Liver (tissue), 10 donors: ENCODE measurements at places on chromosomes 3 and 15.
A peak's percentile ranks its signal among the peaks of the same experiment; 100 is the strongest.

- no peak for DNase-seq
- peaks cover 22% of the 10 kb centered on the region for H3K4me1 ChIP-seq
- H3K27me3 ChIP-seq, result no peaks in the 10 kb centered on the region
- no peak overlapping the region for H3K4me3 ChIP-seq
- no peaks in the 10 kb centered on the region for H3K36me3 ChIP-seq
- H3K27ac ChIP-seq, result peak overlapping the region; percentile 39
Observed at GRCh38 chr3:129467932-129468331, 27.9 kb downstream of the IFT122 start.

- peaks cover 8% of the 10 kb centered on the region for H3K4me1 ChIP-seq
- H3K27ac ChIP-seq, result no peak overlapping the region
- no peak for DNase-seq
- H3K4me3 ChIP-seq, result no peak overlapping the region
- no peaks in the 10 kb centered on the region for H3K27me3 ChIP-seq
Observed at GRCh38 chr3:160403796-160404470, 4.5 kb downstream of the SMC4 start.

DNA sequence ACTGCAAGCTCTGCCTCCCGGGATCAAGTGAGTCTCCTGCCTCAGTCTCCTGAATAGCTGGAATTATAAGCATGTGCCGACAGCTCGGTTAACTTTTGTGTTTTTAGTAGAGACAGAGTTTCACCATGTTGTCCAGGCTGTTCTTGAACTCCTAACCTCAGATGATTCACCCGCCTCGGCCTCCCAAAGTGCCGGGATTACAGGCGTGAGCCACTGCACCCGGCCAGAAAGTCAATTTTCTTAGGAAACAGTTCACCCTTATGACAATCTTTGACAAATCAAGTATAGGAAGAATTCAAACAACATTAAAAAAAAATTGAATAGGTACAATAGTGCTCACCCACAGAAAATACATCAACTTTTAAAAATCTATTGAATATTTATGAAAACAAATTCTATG, 23.6 kb upstream of the DUT start:
- no peaks in the 10 kb centered on the region for H3K36me3 ChIP-seq
- no peak overlapping the region for H3K4me3 ChIP-seq
- no peak for DNase-seq
- H3K4me1 ChIP-seq, result no peaks in the 10 kb centered on the region
- no peak overlapping the region for H3K27ac ChIP-seq
- no peaks in the 10 kb centered on the region for H3K27me3 ChIP-seq

GRCh38 chr3:129829640-129830039, 63.9 kb downstream of the TMCC1 start:
- DNase-seq, result no peak
- H3K27ac ChIP-seq, result no peak overlapping the region
- no peaks in the 10 kb centered on the region for H3K27me3 ChIP-seq
- no peak overlapping the region for H3K4me3 ChIP-seq

DNA sequence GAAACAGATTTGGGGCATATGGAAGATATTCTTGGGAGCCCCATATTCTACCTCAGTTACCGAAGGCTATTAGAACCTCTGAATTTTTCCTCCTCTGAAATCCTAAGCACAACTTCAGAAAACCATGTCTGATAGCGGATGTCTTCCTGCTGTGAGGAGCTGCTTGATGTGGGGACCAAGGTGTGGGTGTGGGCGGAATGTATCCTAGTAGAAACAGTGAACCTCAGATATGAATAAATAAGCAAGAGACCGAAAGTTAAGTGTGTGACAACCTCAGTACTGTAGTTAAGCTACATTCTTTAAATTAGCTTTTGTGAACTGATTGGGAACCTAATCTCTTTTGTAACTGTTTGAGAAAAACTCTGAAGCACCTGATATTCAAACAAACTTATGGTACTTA, 46.9 kb downstream of the SENP2 start:
- H3K36me3 ChIP-seq, result peaks cover 1% of the 10 kb centered on the region
- H3K27me3 ChIP-seq, result no peaks in the 10 kb centered on the region
- no peak overlapping the region for H3K27ac ChIP-seq

GRCh38 chr3:111541911-111542483, at the start of gene CD96:
TSS of gene CD96 (plus strand) at chr3:111542197. CDS start at chr3:111542249, 52 bp downstream.
- H3K4me3 ChIP-seq, result no peak within 1 kb of the TSS
- no peaks in the 10 kb centered on the region for H3K27me3 ChIP-seq
- peaks cover 9% of the 10 kb centered on the region for H3K4me1 ChIP-seq
- no peaks in the 10 kb centered on the region for H3K36me3 ChIP-seq
- H3K27ac ChIP-seq, result no peak within 1 kb of the TSS
- DNase-seq, result no peak

GRCh38 chr3:179750720-179751328, 98.0 kb downstream of the USP13 start:
- no peak overlapping the region for H3K27ac ChIP-seq
- H3K4me1 ChIP-seq, result no peaks in the 10 kb centered on the region
- H3K4me3 ChIP-seq, result no peak overlapping the region
- no peak for DNase-seq
- peaks cover 8% of the 10 kb centered on the region for H3K36me3 ChIP-seq

GRCh38 chr3:9863058-9863772, 16.8 kb downstream of the CIDEC start:
- no peaks in the 10 kb centered on the region for H3K4me1 ChIP-seq
- no peaks in the 10 kb centered on the region for H3K36me3 ChIP-seq
- DNase-seq, result no peak
- peak overlapping the region; percentile 43 for H3K4me3 ChIP-seq
- no peak overlapping the region for H3K27ac ChIP-seq
- H3K27me3 ChIP-seq, result no peaks in the 10 kb centered on the region

DNA sequence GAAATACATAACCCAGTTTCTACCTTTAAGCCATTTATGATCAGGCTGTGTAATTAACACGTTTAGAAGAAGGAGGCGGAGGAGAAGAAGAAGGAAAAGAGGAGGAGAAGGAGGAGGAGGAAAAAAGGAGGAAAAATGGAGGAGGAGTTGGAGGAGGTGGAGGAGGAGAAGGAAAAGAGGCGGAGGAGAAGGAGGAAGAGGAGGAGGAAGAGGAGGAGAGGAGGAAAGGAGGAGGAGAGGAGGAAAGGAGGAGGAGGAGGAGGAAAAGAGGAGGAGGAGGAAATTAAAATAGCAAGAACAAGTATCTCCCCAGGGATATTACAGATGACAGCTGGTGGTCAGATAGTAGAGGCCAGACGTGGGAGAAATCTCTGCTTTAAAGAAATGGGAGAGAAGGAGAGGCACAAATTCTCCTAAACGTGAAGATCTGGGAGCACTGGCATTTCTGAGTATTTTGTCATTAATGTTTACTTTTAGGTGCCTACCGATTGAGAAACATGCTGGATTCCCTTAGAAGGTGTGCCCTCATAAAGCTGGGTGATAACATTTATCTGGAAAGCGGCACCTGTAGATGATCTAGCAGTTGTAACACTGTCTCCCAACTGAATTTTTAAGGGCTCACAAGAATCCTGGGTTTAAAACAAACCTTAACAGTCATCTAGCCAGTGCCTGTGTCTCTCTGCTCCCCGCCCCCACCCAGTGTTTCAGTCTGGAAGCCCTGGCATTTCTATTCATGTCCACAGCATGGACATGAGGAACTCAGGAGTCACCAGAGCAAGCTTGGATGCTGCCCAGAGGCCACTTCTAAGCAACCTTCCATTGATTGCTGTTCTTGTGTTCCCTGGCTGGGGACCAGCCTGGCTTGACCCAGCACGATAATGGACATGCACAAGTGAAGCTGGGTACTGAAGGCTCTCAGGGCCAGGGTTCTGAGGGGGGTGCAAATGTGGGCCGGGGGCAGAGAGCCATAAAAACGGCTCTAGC, 75.2 kb downstream of the CHRNA7 start:
- H3K27me3 ChIP-seq, result no peaks in the 10 kb centered on the region
- H3K4me3 ChIP-seq, result no peak overlapping the region
- DNase-seq, result no peak

GRCh38 chr3:50268703-50269451, at the start of gene SEMA3B:
TSS of gene SEMA3B (plus strand) at chr3:50269147. CDS start at chr3:50269241, 94 bp downstream.
- no peaks in the 10 kb centered on the region for H3K36me3 ChIP-seq
- H3K4me3 ChIP-seq, result no peak within 1 kb of the TSS
- H3K27me3 ChIP-seq, result no peaks in the 10 kb centered on the region
- no peak within 1 kb of the TSS for H3K27ac ChIP-seq
- DNase-seq, result no peak
- H3K4me1 ChIP-seq, result peaks cover 26% of the 10 kb centered on the region

DNA sequence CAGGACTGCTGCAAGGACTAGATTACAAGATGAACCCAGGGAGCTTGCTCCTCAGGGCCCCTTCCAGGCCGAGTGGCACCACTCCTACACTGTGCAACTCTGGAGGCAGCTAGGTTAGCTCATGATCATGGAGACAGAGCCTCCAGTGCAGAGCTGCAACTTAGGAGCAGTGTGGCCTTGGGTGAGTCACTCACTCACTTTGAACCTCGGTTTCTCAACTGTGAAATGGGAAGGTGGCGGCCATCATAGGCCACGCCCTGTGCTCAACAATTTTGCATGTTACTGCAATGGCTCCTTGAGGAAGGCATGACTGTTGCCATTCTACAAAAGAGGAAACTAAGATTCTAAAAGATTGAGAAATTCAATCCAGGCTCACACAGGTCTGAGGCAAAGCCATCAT, 11.2 kb upstream of the CXCR6 start:
- H3K4me3 ChIP-seq, result no peak overlapping the region
- H3K27me3 ChIP-seq, result no peaks in the 10 kb centered on the region
- no peak for DNase-seq
- no peaks in the 10 kb centered on the region for H3K4me1 ChIP-seq
- H3K27ac ChIP-seq, result no peak overlapping the region
- H3K36me3 ChIP-seq, result peaks cover 72% of the 10 kb centered on the region

- H3K4me1 ChIP-seq, result no peaks in the 10 kb centered on the region
- H3K27me3 ChIP-seq, result no peaks in the 10 kb centered on the region
- H3K27ac ChIP-seq, result no peak overlapping the region
- no peak for DNase-seq
- H3K36me3 ChIP-seq, result no peaks in the 10 kb centered on the region
Observed at GRCh38 chr15:77966540-77967234, 110.8 kb downstream of the TBC1D2B start.

- no peaks in the 10 kb centered on the region for H3K36me3 ChIP-seq
- no peaks in the 10 kb centered on the region for H3K4me1 ChIP-seq
- no peak overlapping the region for H3K4me3 ChIP-seq
- no peak overlapping the region for H3K27ac ChIP-seq
- no peaks in the 10 kb centered on the region for H3K27me3 ChIP-seq
Observed at GRCh38 chr3:30203301-30203700, 403.1 kb upstream of the TGFBR2 start.

- H3K4me3 ChIP-seq, result no peak overlapping the region
- no peaks in the 10 kb centered on the region for H3K36me3 ChIP-seq
- no peaks in the 10 kb centered on the region for H3K27me3 ChIP-seq
- no peak for DNase-seq
Observed at GRCh38 chr15:76075046-76075445, 15.3 kb downstream of the TMEM266 start.

GRCh38 chr3:16286751-16287543, 21.9 kb downstream of the OXNAD1 start:
- H3K27me3 ChIP-seq, result no peaks in the 10 kb centered on the region
- no peak for DNase-seq
- no peak overlapping the region for H3K4me3 ChIP-seq
- H3K27ac ChIP-seq, result peak overlapping the region; percentile 48

GRCh38 chr15:51355096-51355495, 13.6 kb downstream of the GLDN start:
- no peak overlapping the region for H3K4me3 ChIP-seq
- no peaks in the 10 kb centered on the region for H3K36me3 ChIP-seq
- no peak for DNase-seq
- no peak overlapping the region for H3K27ac ChIP-seq
- no peaks in the 10 kb centered on the region for H3K27me3 ChIP-seq
- H3K4me1 ChIP-seq, result no peaks in the 10 kb centered on the region

- no peak for DNase-seq
- no peaks in the 10 kb centered on the region for H3K36me3 ChIP-seq
- H3K27ac ChIP-seq, result no peak overlapping the region
- H3K4me3 ChIP-seq, result no peak overlapping the region
Observed at GRCh38 chr15:25611603-25612002, 172.8 kb upstream of the UBE3A start.

DNA sequence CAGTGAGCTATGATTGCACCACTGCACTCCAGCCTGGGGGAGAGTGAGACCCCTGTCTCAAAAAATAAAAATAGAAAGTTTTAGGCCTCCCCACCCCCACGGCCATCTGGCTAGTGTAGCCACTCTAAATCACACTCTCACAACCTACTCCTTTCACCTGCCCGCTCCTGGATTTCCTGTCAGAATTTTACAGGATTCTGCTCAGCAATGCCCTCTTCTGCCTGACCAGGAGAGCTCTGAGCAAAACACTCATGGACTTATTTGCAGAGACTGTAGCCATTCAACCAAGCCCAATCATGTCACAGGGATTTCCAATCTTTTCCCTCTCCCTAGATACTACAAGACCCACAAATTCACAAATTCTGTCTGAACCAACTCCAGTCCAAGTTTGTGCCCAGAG, 242.6 kb upstream of the TPRG1 start:
- DNase-seq, result no peak
- H3K27me3 ChIP-seq, result no peaks in the 10 kb centered on the region
- no peak overlapping the region for H3K4me3 ChIP-seq

GRCh38 chr15:31223478-31224350, 102.9 kb upstream of the KLF13 start:
- H3K4me1 ChIP-seq, result no peaks in the 10 kb centered on the region
- no peaks in the 10 kb centered on the region for H3K27me3 ChIP-seq
- H3K36me3 ChIP-seq, result no peaks in the 10 kb centered on the region
- no peak overlapping the region for H3K4me3 ChIP-seq

GRCh38 chr3:172209333-172210321, 170.2 kb downstream of the FNDC3B start:
- H3K4me3 ChIP-seq, result no peak overlapping the region
- no peaks in the 10 kb centered on the region for H3K27me3 ChIP-seq
- DNase-seq, result no peak
